C1 segment of cervical spinal cord (tissue), 14 donors: ENCODE measurements at places on chromosomes 3 and 15.

DNA sequence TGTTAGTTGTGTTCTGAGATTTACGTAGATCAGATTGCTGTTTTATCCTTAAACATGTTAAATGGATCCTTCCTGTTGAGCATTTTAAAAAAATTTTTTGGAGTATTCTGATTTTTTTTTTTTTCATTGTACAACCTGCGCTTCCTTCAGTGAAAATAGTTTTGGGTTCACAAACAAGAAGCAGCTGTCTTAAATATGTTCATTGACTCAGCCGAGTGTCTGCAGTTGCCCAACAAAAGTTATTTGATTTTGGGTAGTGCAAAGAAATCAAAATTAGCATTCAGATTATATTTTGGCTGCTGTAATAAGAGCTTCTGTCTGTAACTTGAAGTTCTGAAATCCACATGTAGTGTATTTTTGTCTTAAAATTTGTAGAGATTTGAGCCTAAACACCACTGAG is 148.2 kb downstream of the BBX start:
- no peak for DNase-seq

- no peak for DNase-seq
Measured at GRCh38 chr15:52491472-52491871, 37.2 kb downstream of the MYO5A start.

DNA sequence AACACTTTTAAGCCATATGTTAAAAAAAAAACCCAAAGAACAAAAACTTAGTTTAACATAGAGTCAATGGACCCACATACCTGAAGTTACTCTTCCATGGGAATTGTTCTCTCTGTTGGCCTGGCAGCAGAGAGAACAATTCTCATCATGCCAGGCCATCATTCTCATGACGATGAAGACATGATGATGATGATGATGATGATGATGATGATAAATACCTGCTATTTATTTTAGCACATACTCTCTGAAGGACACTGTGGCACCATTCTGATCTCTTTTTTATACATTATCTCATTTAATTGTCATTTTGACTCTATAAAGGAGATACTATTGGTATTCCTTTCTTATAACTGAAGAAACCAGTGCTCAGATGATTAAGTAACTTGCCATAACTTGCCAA is 366.9 kb downstream of the MFSD1 start:
- DNase-seq: no peak

DNA sequence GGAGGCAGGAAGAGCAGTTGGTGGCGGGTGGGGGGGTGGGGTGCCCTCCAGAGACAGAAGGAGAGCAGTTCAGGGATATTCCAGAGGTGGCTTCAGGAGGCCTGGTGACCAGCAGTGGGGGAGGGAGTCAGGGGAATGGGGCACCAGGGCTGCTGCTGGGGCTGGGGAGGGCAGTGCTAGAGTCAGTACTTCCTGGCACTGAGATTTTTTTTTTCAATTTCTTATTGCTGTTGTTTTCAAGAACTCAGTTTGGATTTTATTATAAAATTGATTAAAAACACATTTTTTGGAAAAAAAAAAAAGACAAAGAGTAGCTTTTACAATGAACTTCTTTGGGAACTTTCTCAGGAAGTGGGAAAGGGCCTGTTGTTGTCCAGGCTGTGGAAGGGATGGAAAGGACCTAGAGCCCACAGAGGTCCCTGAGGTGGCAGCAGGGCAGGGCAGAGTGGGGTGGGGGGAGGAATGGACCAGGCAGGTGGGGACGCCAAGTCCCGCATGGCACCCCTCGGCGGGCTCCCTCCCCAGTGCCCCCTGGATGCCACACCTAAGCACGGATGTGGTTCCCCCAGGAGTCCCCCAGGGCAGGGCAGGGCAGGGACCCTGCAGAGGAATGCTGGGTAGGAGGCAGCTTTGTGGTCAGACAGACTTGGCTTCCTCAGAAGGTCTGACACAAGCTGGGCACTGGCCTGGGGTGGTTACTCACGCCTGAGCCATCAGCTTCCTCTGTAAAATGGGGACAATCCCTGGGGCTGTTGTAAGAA is 8.5 kb upstream of the ANPEP start:
- DNase-seq: no peak

DNA sequence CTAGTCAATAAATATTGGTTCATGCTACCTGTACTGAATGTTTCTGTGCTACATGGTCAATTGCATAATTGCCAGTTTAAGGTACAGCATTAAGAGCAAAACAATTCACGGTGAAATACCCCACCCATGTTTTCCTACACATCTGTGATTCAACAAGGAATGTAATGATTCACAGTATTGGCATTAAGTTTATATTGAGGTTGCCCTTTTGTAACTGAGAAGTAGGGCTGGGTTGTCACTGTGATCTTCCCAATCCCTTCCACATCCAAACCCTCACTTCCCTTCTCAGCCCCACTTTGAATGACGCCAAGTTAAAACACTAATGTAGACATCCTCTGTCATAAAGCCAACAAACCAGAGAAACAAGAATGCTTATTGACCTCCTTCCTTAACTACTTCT is 112.0 kb upstream of the TJP1 start:
- DNase-seq: no peak

DNA sequence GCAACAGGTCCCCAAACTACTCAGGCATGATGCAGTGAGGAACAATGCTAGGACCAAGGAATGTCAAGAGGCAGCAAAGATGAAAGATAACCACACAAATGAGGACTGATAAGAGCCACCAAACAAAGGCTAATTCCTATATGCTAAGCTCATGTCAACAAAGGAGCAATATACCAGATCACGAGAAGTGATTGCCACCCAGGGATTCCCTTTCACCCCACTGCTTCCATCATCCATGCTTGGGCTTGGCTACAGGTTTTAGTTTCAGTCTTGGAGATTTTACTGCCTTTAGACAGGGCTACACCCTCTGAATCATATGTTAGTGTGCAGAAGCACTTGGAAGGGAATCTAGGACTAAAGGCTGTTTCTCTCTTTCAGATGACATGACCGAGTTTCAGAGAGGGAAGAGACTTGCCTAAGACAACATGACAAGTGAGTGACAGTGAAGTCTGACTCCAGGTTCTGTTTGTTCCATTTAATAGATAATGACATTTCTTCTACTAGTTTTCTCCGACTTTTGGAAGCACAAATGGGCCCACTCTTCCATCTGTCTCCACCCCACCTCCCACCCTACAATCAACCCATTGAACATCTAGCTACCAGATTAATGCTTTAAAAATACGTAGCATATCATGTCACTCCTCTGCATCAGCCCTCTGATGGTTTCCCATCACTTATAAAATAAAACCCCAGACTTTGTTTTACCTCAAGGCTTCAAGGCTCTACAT is 173.5 kb upstream of the LRRN1 start:
- no peak for DNase-seq

- no peak for DNase-seq
Measured at GRCh38 chr3:186210852-186211500, 102.1 kb upstream of the ETV5 start.

- DNase-seq: no peak
Measured at GRCh38 chr15:64092864-64093626, 593 bp downstream of the CIAO2A start.
